ENCODE measurements at places on chromosomes 4 and X.

GRCh38 chr4:38785041-38785790 is 2.4 kb upstream of the TLR10 start:
- H3K27ac ChIP-seq = peak overlapping the region; percentile 17
- H3K27me3 ChIP-seq = no peaks in the 10 kb centered on the region
- H3K4me1 ChIP-seq = no peaks in the 10 kb centered on the region
- no peaks in the 10 kb centered on the region for H3K36me3 ChIP-seq
- DNase-seq = no peak

GRCh38 chr4:139940600-139940999 is 213.4 kb downstream of the MAML3 start:
- H3K36me3 ChIP-seq = no peaks in the 10 kb centered on the region
- H3K27me3 ChIP-seq = no peaks in the 10 kb centered on the region
- no peak for DNase-seq
- no peak overlapping the region for H3K27ac ChIP-seq
- no peaks in the 10 kb centered on the region for H3K4me1 ChIP-seq

GRCh38 chrX:154411981-154412340 is 622 bp downstream of the TAFAZZIN start:
- peaks cover 6% of the 10 kb centered on the region for H3K36me3 ChIP-seq
- peak overlapping the region; percentile 92 for H3K27ac ChIP-seq
- no peaks in the 10 kb centered on the region for H3K27me3 ChIP-seq

DNA sequence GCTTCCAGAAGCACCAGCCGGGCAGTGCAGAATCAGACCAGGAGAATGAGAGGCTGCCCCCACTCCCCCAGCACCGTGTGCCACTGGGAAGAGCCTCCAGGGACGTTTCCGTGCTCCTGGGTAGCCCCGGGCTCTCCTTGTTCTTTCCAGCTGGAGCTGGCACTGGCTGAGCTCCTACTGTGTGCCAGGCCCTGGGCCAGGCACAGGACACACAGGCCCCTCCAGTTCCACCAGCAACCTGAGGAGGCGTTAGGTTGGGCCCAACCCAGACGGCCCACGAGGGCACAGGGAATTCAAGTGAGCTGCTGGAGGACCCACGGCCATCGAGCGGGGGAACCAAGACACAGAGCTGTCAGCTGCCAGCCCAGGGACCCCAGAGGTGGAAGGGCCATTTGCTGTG is 15.9 kb upstream of the ADRA2C start:
- peaks cover 36% of the 10 kb centered on the region for H3K27me3 ChIP-seq
- no peaks in the 10 kb centered on the region for H3K36me3 ChIP-seq
- H3K4me1 ChIP-seq = no peaks in the 10 kb centered on the region
- no peak for DNase-seq
- H3K4me3 ChIP-seq = no peak overlapping the region

GRCh38 chr4:29014555-29014954 is 1705.6 kb upstream of the PCDH7 start:
- DNase-seq = no peak
- H3K36me3 ChIP-seq = no peaks in the 10 kb centered on the region
- no peak overlapping the region for H3K4me3 ChIP-seq
- no peaks in the 10 kb centered on the region for H3K27me3 ChIP-seq
- H3K4me1 ChIP-seq = no peaks in the 10 kb centered on the region

GRCh38 chr4:182062936-182063335 is 180.3 kb upstream of the TENM3 start:
- H3K27me3 ChIP-seq = no peaks in the 10 kb centered on the region
- no peak overlapping the region for H3K27ac ChIP-seq
- no peaks in the 10 kb centered on the region for H3K36me3 ChIP-seq
- H3K4me1 ChIP-seq = no peaks in the 10 kb centered on the region
